ENCODE measurements at places on chromosomes 7 and 10.

DNA sequence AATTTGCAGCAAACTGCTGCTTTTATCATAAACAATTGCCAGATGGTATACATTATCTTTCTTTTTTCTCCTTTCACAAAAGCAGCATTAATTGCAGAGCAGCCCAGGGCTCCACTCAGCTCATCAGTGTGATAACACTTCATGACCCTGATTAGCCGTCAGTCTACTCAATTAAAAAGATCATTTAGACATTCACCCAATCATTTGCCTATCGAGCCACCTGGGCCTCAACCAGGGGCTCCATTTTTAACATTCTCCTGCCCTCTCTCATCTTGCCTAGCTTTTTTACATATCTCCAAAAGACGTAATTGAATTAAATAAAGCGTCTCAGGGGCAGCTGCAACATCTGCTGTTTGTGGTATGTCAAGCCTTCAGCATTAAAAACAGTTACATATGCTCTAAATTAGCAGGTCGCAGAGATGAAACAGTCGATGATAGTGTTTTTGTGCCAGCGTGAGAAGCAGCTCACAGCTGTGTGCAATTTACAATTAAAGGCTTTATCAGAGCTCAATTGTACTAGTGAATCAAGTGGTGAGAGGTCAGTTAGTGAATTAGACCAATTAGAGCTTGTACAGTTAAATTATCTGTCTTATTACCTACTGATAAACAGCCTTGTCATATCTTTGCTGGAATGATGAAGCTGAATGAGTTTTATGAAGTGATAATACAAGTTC is 522.5 kb downstream of the ETV1 start:
- no peak for DNase-seq

- DNase-seq: no peak
These were observed 23.0 kb downstream of the NET1 start for GRCh38 chr10:5435328-5435727.

- DNase-seq: no peak
These were observed 73.6 kb downstream of the ABCA13 start for GRCh38 chr7:48244864-48245271.

DNA sequence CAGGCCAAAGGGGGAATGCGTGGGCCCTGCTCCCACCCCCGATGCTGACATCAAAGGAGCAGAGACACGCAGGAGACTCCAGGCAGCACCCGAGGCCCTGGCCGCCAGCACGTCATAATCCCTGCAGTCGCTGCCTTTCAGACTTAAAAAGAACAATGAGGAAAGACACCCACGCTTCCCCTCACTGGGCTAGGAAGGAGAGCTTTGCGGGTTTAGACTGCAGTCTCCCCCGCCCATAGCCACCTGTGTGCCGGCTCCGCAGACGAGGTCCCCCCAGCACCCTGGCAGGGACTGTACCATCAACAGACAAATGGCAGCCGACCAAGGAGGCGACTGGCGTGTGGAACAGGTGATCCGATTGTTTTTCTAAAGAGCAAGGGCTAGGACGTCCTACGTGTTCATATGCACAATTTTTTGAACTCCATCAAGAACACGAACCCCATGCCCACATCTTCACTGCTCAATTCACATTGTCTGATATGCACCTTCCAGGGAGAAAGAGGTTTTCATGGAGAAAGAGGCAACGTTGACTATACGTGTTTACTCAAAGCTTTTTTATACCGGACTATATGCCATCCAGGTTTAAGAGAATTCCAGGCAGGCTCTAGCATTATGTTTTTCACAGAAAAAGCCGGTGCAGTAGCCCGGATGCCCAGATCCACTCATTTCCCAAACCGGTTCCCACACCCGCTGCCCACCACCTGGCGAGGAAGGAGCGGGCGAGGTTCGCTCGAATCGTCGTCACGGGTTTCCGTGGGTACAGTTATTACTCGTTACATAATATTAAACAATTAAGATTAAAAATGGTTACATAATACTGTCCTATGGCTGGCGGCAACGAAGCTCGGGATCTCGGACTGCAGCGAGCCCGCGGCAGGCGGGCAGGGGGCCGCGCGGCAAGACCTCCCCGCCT is 1.1 kb downstream of the GRB10 start:
- DNase-seq: peak; percentile 52

DNA sequence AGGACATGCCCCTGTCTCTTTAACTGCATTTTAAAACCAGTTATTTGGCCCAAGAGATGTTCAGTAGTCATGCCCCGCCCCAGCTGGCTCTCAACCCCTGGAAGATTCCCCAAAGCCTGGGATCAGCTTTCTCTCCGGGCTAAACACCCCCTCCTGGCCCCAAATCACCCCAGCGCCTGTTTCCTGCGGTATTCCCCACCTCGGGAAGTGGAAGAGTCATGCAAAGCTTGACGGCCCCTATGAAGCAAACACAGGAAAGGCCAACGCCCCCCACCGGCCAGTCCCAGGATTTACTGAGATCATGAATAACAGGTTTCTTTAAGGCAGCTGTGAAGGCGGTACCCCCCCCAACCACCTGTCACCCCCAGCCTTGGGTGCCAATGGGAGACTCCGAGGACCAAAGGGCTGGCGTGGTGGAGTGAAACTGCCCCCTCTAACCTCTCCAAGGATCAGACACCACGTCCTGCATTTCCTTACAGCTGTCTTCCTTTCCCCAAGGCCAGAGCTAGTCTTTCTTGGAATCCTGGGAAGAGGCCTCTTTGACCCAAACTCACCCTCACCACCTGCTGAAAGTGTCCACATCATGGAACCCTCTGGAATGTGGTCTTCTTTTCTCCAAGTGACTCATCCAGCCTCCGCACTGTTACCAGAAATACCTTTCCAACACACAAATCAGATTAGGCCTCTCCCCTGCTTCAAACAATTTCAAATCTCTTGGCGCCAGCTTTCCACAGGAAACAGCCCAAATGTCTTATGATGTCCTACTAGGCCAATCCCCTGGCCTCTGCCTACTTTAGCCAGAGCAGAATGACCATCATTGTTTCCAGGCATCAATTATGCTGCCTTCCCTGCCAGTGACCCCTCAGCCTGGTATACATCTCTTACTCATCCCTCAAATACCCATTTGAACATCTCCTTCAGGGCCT is 301.5 kb downstream of the ZEB1 start:
- DNase-seq: no peak

DNA sequence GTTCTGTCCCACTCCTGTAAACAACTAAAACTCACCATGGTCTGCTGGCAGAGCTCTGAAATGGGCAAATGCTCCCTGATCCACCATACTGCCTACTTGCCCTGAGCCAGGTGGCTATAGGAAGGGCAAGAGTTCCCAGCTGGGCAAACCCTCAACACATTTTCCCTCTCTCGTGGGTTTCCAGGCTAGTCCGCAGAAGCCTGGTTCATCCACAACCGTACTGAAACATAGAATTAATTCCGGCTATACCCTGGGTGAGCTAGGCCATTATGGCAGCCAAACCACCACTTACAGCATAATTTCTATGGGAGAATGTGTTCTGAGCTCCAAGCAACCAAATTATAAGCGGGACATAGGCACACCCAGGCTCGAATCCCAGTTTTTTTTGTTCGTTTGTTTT is 20.1 kb upstream of the DDIT4 start:
- no peak for DNase-seq
